Daoy (cell line): ENCODE measurements at places on chromosomes 7 and 10. TPM values are rescaled to one million over a fixed set of nuclear protein-coding genes. Genes with fewer than 3 reads are reported as not detected.

GRCh38 chr10:14621037-14621436, 153.7 kb downstream of the FAM107B start:
- no peak for DNase-seq

DNA sequence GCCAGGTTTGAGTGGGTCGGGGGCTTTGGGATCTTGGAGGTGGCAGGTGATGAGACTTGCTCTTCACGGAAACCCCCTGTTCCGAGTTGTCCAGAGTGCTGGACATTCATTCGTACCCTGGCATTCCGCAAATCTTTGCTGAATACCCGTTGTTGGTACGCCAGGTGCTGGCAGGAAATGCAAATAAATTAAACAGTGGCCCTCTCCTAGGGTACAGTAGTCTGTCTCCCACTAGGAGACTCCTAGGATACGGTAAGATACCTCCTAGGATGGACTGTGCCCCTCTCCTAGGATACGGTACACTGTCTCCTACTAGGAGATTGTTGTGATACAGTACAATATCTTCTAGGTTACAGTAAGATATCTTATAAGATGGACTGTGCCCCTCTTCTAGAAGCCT, 544 bp downstream of the SEC23IP start:
- DNase-seq, result no peak

LRGUK gene
- 0.40 and 5.5 TPM in 2 replicates for total RNA-seq

DNA sequence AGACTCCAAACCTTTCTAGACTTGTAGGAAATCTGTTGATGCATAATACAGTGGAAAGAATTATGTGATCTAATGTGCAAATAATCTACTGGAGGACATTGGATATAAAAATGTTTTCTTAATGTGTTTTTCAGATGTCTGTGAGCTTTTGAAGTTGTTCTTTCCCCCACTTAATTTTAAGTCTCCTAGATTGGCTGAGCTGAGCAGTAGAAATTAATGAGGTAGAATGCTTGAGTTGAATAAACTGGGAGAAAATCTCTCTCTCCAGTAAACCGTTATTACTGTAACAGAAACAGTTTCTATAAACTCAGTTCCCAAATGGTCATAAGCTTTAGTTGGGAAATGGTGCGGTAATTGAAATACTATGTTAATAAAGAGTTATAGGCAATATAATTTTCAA, 15.7 kb downstream of the CSGALNACT2 start:
- DNase-seq, result no peak

DNA sequence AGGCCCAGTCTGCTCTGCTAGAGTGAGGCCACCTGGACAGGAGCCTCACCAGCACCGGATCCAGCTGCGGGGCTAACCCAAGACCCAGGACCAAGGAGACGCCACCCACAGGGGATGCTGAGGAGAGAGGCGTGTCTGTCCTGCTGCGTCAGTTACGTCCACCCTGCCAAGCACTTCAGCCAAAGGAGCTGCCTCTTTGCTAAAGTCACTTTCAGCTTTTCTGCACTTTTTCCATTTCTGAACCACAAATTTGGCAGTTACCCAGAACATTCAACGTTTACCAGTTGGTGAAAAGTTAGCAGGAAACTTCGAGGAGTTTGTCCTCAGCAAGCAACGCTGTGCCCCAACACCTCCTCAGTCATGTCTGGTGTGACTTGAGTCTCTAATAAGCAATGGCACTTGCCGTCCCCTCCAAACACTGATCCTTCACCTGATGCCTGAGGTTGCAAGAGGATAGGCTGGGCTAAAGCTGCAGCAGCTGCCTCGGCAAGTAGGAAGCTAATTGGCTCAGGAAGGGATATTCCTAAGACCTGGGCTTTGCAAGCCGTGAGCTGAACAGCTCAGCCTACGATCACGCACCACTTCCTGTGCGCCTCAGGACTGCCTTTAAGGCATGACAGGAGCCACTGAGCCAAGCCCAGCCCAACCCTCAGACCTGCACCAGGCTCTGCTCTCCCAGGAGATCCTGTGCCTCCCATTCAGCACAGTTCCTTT, 40.1 kb downstream of the KCNH2 start:
- peak; percentile 83 for DNase-seq

DNA sequence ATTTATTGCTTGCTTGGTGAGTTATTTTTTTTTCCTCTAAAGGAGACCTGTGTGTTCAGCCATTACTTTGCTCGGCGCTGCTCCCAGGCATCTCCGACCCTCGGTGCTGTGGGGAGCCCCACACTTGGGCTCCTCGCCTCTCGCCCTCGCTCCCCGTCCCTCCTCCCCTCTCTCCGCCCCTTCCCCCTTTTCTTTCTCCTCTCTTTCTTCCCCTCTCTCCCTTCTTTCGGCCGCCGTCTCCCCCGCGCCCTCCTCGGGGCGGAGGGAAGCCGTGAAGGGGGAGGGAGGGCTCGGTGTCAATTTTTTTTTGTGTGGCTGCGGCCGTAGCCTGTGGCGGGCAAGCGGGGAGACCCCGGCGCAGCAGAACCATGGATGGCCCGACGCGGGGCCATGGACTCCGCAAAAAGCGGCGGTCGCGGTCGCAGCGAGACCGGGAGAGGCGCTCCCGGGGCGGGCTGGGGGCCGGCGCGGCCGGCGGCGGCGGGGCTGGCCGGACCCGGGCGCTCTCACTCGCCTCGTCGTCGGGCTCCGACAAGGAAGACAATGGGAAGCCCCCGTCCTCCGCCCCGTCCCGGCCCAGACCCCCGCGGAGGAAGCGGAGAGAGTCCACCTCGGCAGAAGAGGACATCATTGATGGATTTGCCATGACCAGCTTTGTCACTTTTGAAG, 1.1 kb downstream of the AUTS2 start:
- peak; percentile 53 for DNase-seq

- DNase-seq, result no peak
Observed at GRCh38 chr10:34647160-34647559, 167.9 kb downstream of the PARD3 start.

INHBA gene
- total RNA-seq, result 84.7 and 102 TPM in 2 replicates

GRCh38 chr10:97279121-97279815, 13.2 kb downstream of the ARHGAP19 start:
- peak; percentile 41 for DNase-seq

DNA sequence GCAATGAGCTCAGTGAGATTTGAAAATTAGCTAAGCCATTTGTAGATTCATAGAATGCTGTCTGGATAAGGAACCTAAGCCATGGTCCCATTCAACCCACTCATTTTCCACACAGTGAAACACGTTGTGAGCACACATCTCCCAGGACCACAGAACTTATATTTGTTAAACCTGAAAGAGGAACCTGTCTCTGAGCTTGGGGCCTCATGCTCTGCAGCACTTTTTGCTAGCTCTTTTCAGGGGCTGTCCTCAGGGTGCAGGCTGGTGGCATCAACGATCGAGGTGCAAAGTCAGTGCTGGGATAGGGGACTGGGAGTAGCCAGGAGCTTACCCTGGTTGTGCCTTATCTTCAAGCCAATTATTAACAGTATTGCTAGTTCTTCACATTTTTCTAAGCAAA, 11.9 kb downstream of the HECW1 start:
- DNase-seq, result no peak

SLC13A1 gene
- not detected in 2 replicates for total RNA-seq

DNA sequence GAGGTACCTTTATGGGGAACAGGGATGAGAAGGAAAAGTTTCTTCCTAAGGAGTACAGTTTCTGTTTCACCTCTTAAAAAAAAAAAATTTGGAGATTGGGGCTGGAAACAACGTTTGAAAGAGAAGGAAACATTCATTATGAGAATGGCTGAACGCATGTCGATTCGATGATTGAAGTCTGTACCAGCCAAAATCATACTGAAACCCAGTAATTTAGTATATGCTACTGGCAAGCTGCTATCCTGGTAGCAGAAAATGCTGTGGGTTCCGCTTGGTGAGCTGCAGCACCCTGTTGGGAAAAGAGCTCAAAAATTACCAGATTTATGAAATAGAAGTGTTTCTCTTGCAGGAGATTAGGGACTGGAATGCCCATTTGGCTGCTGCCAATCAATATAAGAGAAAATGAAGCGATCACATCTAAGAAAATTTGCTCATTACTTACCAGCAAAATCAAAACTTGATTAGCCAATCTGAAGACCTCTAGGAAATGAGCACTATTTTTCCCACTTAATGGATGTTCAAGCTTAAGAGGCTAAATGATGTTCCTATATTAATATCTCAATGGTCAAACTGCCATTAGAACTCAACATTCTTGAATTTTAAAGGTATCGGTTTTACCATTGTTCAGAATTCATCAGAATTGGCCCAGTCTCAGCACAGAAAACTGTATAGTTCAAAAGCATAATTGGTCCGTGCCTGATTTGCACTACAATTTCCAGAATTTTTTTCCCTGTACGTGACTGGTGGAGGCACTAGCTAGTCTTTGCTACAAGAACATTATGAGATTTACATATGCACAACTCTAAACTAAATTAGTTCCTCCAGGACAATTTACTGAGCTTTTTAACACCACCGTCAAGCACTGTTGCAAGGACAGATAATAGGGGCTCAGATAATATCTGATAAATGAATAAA, 1.2 kb upstream of the ITGB1 start:
- DNase-seq, result peak; percentile 6

DNA sequence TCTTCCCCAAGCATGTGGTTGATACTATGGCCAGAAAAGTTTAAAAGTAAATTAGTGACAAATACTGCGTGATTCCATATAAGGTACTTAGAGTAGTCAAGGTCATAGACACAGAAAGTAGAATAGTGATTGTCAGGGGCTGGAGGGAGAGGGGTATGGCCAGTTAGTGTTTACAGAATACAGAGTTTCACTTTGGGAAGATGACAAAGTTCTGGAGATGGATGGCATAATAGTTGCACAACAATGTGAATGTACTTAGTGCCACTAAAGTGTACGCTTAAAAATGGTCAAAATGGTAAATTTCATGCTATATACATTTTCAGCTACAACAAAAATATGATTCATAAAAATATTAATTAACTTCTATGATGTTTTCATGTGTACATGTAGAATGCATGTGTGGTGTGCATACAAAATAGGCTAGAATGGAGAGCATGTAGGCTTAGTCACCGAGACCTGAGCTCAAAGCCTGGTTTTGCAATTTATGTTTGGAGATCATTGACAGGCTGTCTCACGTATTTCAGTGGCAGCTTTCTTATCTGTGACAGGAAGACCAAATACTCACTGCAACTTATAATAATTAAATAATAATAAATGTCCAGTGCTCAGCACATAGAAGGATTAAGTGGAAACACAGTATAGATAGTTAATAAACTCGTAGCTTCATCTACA, 625.6 kb downstream of the SUGCT start:
- no peak for DNase-seq

MRC1 gene
- total RNA-seq, result not detected in 2 replicates

DKK1 gene
- 39.8 and 44.7 TPM in 2 replicates for total RNA-seq

DNA sequence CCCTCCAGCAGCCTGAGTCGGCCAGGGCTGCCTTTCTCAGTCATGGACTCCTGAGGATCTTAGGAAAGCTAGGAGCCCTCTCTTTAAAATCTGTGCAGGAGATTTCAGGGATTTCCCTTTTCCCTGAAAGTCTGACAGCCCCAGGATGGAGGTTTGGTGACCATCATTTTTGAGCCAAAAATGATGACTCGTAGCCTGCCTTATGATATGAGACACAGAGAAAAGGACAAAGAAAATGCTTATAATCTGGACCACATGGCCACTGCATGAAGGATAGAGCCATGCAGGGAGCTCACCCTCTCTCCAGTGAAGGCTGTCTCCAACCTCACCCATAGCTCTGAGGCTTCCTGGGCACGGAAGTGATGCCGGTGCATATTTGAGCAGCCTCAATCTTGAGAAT, 106.6 kb upstream of the CHST15 start:
- DNase-seq, result no peak

- no peak for DNase-seq
Observed at GRCh38 chr10:33304423-33305225, 29.8 kb downstream of the NRP1 start.

DNA sequence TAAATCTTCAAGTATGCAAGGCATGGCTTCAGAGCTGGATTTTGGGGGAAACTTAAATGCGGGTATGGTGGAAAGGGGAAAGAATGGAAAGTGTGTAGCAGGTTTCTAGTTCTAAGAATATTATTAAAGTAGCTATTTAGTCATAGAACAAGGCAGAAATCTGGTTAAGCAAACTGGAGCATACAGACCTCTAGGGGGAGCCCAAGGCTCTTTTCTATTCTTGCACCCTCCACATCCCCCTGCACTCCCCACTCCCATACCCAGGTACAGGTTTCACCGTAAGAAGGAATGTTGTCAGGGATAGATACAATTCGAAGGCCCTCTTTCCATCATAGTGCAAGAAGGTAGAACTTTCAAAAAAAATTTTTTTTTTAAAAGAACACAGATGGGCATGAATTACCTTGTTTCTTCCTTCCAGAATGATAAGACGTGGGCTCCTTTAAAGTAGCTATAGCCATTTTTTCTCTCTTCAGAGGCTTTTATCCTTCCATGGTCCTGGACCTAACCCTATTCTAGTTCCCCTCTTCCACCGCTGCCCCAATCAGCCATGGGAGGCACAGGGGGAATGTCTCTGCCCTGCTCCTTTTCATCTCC, 41.5 kb upstream of the SMIM30 start:
- DNase-seq, result no peak

UNC5B gene
- total RNA-seq, result 4.0 and 6.0 TPM in 2 replicates

- peak; percentile 4 for DNase-seq
Observed at GRCh38 chr7:81014266-81014665, 95.4 kb upstream of the SEMA3C start.
